Keratinocyte (primary cell): ENCODE measurements at places on chromosomes 7 and 10. TPM values are rescaled to one million over a fixed set of nuclear protein-coding genes. Genes with fewer than 3 reads are reported as not detected.

DNA sequence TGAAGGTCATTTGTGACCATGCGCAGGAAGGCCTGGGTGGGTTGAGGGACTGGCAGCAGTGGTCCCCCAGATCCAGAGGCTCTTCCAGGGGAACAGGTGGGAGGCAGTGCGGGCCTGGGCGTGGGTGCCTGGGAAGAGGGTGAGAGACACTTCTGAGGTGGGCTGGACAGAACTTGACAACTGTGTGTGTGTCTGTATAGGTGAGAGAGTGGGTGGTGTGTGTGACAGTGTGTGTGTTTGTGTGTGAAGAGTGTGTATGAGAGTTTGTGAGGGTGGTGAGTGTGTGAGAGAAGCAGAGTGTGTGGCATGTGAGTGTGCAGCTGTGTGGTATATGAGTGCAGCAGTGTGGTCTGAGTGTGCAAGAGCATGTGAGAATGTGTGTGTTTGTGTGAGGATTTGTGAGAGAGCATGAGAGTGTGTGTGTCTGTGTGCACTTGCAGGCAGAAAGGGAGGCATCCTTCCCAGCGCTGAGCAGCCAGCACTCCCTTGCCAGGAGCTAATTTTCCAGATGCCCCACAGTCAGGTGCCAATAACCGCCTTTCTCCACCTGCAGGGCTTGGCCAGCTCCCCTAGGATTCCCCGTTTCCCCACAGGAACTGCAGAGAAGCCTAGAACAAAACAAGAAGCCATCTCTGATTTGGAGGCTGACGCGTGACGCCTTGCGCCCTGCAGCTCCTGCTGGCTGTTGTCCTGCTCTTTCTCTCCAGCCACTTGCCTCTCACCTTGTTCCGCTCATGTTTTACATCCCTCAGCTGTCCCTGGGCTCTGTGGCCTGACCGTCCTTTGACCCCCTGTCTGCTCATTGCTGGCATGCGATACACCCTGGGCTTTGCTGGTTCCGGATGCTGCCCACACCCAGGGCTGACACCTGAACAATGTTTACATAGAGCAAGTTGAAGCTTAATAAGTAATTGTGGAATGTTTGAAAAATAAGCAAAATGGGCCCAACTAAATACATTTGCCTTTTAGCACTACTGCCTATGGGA is 88.0 kb downstream of the TMEM178B start:
- no peak for DNase-seq

DNA sequence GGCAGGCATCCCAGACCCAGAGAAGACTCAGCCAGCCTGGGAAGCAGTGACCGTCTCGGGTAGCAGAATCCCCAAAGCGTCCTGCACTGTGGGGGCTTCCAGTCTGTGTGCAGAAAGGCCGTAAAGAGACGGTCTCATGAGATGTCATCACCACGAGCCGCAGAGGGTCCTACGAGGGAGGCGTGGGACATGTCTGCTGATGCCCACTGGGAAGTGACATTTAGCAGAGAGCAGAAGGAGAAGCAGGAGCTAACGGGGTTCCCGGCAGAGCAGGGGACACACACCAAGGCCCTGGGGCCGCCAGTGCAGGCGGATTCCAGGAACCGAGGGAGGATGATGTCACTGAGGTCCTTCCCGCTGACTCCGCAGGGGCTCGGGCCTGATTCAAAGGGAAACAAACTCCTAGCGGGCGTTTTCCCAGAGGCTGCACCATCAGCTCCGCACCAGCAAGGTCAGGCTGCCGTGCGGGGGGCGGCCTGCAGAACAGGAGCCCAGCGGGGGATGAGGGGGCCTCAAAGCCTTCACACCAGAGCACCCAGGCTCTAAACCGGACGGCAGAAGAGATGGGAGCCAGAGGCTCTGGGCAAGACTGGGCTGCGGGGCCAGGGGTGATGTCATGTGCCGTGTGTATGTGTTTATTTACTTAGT is 85.4 kb upstream of the PDGFA start:
- DNase-seq: no peak

DNA sequence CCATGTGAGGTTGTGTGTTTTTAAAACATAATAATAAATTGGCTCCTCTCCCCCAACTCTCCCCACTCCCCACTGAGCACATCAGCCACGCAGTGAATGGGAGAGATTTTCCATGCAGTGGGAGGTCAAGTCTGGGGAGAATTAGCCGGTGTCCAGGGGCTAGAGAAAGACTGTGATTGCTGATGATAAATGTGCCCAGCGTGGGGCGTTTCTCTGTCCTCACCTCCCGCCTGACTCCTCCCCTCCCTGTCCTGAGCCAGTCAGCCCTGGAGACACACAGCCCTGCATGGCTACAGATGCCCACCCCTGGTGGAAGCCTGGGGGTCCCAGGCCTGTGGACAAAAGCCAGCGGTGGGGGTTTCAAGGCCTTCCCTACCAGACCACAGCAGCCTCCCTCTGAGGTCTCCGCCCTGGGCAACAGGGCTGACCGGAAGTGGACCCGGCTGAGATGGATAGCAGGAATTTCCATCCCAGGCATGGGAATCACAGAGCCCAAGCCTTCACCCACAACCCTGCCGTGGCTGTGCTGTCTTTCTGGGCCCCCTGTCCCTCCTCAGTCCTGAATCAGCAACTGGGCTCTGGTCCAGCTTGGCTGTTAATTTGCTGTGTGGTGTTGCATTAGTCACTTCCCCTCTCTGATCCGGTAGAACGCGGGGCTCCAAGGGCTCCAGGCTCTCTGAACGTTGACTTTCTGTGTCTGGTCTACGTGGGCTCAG is 46.8 kb upstream of the SLC29A3 start:
- no peak for DNase-seq

DNA sequence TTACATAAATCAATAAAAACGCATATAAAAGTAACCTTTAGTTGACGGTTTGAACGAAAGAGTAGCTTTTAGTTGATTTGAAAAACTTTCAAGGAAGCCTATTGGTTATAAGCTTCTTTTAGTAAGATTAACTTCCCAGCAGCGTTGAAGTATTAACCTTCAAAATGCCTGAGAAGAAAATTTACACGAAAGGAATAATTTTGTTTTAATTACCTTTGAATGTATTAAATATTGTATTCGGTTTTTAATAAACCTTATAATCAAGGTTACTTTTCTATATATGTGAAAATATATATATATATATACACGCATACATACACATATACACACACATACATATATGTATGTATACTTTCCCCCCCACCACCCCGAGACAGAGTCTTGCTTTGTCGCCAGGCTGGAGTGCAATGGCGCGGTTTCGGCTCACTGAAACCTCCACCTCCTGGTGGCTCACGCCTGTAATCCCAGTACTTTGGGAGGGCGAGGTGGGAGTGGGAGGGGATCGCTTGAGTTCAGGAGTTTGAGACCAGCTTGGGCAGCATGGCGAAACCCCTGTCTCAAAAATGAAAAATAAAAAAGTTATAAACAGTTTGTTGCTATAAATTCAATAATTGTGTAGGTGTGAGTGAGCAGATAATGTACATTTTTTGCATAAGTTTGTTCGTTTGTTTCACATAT is 57.6 kb upstream of the EZH2 start:
- no peak for DNase-seq

DNA sequence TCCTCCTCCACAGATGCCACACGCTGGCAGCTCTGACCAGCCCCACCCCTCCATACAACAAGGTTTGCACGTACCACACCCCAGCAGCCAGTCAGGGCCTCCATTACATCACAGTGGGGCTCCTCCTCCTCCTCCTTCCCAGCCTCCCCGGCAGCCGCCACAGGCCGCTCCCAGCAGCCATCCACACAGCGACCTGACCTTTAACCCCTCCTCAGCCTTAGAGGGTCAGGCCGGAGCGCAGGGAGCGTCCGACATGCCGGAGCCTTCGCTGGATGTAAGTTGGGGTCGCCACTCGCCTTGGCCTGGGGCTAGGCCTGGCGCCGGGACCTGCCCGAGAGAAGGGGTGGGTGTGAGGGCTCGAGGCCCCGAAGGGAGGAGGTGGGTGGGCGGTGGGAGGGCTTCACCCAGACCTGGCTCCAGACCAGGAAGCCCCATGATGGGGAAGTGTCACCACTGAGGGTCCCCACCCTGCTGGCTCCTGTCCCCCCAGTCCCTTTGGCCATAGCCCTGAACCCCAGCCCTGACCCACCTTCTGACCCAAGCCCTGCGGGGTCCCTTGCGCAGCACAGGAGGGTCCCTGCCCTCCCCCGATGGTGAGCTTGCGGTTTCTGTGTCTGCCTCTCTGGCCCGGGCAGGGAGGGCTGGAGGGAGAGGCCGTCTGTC is 36.2 kb upstream of the PPIF start:
- DNase-seq: no peak

GRCh38 chr7:42189535-42189934 is 47.5 kb downstream of the GLI3 start:
- peak; percentile 38 for DNase-seq

DNA sequence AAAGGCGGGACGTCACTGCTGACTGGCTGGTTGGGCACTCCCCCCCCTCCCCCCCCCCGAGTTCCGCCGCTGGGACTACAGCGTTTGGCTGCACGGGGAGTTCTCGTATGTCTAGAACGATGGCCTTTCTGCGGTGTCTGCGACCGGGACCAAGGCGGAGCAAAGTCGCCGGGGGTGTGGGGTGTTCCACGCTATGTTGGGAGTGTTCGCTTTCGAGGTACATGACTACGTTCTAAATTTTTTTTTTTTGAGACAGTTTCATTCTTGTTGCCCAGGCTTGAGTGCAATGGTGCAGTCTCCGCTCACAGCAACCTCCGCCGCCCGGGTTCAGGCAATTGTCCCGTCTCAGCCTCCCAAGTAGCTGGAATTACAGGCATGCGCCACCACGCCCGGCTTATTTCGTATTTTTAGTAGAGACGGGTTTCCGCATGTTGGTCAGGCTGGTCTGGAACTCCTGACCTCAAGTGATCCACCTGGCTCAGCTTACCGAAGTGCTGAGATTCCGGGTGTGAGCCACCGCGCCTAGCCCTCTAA is 573 bp upstream of the IDI1 start:
- no peak for DNase-seq

DNA sequence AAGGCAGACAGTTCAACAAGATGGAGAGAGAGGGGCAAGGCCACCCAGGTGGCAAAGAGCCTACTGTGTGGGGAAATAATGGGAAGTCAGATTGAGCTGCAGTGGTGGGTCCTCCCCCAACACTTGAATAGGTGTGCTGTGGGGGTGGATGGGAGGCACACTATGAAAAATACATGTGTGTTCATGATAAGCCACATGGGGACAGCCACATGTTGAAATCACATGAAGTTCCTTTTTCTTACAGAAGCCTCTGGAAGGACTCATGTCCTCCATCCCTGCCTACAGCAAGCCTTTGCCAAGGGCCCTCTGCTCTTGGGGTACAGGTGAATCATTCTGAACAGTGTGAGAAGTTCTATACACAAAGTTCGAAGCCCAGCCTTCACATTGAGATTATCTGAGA is 310.9 kb downstream of the LRMDA start:
- DNase-seq: no peak

NET1 gene
- 129 to 233 TPM (median 214 TPM) in 3 replicates for polyA plus RNA-seq

VOPP1 gene
- polyA plus RNA-seq: 34.2 to 60.4 TPM (median 49.2 TPM) in 3 replicates

TRIM73 gene
- 0.21 to 0.54 TPM in 2 of 3 replicates, not detected in the other for polyA plus RNA-seq

MMP21 gene
- polyA plus RNA-seq: not detected in 3 replicates

ACSL5 gene
- polyA plus RNA-seq: 0.03 to 0.04 TPM in 2 of 3 replicates, not detected in the other

IL6 gene
- polyA plus RNA-seq: 0.10 to 5.0 TPM (median 2.7 TPM) in 3 replicates

ZNF138 gene
- 2.9 to 6.3 TPM (median 5.2 TPM) in 3 replicates for polyA plus RNA-seq

AMPH gene
- polyA plus RNA-seq: 0.06 TPM in 1 of 3 replicates, not detected in the others

EIF5AL1 gene
- 0.91 to 2.3 TPM (median 1.2 TPM) in 3 replicates for polyA plus RNA-seq
